Activated T-cell treated with anti-CD3 and anti-CD28 coated beads for 48 hours (primary cell): ENCODE measurements at places on chromosomes 2 and 18.

DNA sequence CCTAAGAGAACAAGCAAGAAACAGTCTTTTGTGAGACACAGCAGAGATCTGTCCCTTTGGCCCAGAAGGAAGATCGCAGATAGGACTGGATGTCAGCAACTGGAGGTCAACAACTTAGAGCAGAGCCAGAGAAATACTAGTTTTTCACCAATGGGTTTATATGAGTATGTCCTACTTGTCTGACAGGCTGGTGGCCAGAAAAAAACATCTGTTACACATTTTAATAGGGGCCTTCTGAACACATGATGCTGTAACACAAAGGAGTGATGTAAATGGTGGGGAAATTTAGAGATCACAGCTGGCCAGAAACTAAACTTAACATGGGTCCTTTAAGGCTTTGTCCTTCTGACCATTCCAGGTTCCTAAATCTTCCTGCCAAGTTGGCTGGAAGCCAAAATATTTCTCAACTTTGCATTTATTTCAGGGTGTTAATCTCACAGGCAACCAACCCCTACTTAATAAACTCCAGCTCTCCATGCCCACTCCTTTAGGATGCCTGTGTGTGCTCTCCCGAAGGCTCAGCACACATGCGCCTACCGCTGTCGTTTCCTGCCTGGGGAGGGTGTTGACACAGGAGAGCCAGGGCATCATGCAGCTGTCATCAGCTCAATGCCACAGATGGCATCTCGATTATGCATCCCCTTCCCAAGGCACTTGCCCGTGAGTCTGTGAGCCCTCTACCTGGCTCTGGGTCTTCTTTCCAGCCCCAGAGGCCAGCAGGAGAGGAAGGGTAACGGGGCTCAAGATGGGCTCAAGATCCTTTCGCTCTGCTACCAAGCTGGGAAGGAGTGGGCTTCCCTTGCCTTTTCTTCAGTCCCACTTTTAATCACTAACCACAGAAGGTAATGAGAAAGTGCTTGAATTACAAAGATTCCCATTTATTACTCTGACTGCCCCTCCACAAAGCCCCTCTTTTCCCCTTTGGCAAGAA is 252.5 kb downstream of the ETAA1 start:
- no peak for DNase-seq

DNA sequence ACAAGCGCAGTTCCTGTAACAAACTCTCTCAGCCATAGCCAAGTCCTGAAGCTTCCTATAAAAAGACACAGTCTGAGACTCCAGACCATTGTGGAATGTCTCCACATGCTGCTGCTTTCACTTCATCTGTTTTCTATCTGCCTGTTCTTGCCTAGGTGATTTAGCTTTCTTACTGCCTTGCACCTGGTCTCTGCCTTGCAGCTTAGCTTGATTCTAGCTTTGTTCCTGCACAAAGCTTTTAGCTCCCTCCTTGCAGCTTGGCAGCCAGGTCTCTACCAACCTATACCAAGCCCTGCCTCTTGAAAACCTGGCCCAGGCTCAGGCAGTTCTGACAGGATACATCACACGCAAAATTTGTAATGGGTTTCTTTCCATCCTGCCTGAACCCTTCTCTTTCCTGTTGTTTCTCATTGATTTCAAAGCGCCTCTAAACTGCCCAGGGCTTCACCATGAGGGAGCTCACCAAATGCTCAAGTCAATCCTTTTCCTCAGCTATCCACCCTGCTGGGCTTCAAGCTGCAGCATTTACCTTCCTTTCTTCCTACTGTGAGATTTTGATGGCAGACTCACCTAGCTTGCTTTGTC is 941.3 kb upstream of the NXPH2 start:
- DNase-seq: no peak

GRCh38 chr2:168567836-168568235 is 111.8 kb downstream of the CERS6 start:
- DNase-seq: no peak

DNA sequence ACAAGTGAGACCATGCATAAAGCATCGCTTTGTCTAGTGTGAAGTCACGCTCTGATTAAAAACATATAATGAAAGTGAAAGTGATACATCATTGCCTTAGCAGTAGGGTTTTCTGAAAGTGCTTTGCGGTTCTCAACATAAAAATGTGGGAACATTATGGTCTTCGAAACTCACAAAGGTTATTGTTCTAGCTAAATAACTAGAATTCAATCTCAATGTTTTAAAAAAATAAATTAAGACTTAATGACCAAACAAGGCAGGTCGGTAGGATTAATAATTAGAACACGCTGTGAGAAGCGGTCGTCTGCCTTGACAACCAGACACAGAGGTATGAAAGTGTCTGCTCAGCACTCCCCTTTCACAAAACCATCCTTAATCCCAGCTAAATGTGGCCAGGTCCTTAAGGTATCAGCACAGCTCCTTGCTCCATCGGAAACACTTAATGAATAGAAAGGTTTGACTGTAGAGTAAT is 42.2 kb downstream of the KLHL14 start:
- no peak for DNase-seq
